Stimulated activated CD8-positive, alpha-beta memory T cell treated with anti-CD3 and anti-CD28 coated beads, Interleukin-7, amount 100 ng/mL, for 4 hours (primary cell): ENCODE measurements at places on chromosomes 13 and 19.

DNA sequence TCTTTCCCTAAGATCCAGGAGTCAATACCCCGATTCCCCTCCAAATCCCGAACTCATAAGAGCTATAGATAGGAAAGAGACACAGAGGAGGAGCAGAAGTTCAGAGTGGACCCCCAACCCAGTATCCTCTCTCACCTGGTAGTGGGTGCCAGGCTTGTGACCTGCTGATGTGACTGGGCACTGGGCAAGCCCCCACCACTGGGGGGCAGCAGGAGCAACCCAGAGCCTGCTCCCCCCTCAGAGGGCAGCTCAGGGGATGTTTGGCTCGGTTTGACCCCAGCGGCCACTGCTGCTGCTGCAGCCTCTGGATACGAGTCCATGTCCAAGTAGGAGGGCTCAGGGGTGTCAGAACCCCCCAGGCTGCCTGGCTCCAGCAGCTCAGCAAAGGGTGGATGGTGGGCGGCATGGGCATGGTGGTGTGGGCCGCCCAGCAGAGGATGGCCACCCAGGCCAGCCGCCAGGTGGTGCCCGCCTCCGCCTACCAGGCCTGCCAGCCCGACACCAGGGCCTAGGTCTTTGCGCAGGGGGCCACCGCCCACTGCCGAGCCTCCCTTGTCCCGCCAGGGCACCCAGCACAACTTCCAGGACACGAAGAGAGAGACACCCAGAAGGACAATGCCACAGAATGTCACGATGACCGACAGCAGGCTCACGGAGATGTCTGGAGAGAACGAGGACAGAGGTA lies 7.4 kb downstream of the SYT3 start:
- DNase-seq: no peak

DNA sequence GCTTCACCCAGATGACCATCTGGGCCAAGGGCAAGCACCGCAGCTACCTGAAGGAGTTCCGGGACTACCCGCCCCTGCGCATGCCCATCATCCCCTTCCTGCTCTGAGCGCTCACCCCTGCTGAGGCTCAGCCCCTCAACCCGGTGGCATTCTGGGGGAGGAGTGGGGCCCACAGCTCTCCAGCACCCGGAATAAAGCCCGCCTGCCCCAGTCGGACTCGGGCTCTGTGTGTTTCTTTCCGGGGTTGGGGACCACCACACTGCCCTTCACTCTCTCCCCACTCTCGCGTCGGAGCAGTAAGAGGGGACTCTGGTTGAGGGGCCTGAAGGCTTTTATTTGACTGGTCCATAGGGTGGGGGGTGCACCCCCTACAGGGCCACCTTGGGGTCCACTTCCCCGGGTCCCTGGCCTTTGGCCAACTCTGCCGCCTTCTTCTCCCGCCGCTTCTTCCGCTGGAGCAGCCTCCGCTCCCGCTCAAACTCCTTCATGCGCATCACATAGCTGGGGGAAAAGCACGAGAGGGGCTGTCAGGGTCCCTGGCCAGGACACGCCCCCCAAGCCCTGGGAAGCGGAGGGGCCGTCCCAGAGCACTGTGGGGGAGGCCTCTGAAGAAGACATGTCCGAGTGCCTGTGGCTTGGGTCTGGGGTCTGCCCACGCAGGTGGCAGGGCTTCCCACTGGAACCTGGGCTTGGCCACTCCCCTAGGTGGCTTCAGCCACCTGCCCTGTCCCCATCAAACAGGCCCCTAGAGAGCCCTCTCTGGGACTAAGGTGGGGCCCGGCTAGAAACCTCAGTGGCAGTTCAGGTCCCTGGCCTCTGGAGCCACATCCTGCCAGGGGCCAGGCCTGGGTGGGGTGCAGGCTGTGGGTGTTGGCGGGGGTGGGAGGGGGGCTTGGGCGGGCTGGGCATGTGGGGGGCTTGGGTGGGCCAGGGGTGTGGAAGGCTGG lies 5.8 kb downstream of the NDUFB7 start:
- DNase-seq: no peak

GRCh38 chr13:83453723-83454122 lies 428.6 kb downstream of the SLITRK1 start:
- no peak for DNase-seq

GRCh38 chr13:78978381-78978998 lies 319.5 kb upstream of the OBI1 start:
- no peak for DNase-seq

GRCh38 chr13:23637829-23638228 lies 67.6 kb downstream of the TNFRSF19 start:
- no peak for DNase-seq

DNA sequence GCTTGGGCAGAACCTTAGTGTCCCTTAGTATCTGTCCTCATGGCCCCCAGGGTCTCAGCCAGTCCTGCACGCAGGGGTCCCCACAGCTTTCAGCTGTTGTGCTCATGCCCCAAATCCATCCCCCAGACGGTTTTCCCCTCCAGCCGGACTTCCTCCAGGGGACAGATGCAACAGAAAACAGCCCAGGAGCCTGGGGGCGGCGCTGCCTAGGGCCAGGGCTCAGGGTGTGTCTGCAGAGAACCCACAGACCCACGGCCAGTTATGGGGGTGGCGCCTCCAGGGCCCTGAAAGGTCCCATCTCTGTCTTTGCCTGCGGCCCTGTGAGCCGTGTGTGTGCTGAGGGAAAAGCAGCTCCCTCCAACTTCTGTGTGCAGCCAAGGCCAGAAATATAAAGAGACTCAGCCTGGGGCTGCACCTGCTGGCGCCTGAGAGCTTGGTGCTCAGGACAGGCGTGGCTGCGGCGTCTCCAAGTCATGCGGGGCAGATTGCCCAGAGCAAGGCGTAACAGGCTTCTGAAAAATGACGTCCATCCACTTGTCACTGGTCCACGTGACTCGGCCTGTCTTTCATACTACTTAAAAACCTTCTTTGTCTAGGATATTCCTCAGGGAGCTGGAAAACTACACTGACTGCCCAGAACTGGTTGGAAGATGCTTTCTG lies 22.1 kb upstream of the F7 start:
- no peak for DNase-seq

DNA sequence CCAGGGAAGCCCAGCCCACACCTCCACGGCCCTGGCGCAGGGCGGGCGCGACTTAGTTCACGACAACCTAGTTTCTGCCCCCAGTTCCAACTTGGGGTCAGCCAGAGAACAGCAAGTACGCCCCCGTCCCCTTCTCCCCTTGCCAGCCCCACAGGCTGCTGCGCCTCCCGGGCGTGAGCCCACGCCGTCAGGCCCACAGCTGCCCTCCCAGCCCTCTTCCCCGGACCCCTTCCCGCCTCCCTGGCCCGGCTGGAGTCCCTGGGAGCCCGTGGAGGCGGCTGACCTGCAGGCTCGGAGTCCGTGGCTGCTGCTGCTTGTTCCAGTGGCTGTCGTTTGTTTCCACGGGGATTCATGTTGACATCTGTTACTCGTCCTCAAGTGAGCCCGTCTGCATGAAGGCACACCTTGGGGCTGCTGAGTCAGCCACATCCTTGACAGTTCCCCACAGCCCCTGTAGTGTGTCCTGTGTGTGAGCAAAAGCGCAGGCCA lies 86.0 kb downstream of the ATP11A start:
- DNase-seq: no peak

- DNase-seq: no peak
Measured at GRCh38 chr19:6238256-6238642, 41.5 kb downstream of the MLLT1 start.

- no peak for DNase-seq
Measured at GRCh38 chr13:65789815-65790214, 1440.3 kb downstream of the PCDH9 start.

DNA sequence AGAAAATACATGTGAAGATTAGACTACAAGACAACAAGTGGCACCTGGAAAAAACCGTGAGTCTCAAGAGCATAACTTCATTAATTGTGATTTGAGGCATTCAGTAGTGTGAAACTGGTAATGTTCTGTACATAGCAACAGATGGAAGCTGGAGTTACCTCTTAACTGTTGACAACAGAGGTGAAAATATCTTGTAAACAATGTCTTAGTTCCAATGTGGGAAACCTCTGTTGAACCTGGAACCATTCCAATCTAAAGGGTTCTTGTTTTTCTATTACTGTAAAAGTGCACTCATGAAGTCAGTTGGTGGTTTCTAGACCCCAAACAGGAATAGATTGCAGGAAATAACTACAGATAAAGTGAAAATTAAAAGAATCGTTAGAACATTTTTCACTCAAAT lies 728.4 kb downstream of the SLITRK1 start:
- DNase-seq: no peak

DNA sequence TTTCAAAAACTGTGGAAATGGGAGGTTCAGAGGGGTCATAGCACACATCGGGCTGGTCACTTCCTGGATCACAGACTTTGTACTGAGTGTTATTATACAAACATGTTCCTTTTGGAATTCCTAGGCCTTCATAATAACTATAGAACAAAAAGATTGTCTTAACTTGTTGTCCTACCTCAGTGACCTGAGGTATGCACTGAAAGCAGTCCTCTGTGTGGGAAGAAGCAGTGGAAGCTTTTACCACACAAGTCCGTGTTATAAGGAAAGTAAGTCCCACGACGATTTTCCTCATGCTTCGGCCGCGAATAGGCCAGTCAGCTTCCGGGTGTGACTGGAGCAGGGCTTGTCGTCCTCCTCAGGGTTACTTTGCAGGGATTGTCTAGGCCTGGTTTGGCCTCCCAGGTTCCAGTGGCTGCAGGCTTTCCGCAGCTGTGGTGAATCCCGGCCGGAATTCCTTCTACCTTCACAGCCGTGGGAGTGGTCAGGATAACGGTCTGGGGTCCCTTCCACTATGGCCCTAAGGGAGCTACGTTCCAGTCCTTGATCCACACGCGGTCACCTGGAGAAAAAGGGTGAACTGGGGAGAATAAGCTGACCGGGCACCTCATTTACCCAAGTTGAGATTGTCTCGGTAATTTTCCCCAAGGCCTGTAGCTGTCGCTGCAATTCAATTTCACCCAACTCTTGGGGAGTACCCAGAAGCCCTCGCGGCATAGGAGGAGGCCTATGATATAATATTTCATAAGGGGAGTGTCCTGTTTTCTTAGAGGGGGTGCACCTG lies 16.0 kb downstream of the NAPSA start:
- no peak for DNase-seq

- peak; percentile 70 for DNase-seq
Measured at GRCh38 chr19:43519436-43520088, 7.4 kb downstream of the ETHE1 start.

GRCh38 chr19:28523619-28524018 lies 689.3 kb downstream of the UQCRFS1 start:
- DNase-seq: no peak

DNA sequence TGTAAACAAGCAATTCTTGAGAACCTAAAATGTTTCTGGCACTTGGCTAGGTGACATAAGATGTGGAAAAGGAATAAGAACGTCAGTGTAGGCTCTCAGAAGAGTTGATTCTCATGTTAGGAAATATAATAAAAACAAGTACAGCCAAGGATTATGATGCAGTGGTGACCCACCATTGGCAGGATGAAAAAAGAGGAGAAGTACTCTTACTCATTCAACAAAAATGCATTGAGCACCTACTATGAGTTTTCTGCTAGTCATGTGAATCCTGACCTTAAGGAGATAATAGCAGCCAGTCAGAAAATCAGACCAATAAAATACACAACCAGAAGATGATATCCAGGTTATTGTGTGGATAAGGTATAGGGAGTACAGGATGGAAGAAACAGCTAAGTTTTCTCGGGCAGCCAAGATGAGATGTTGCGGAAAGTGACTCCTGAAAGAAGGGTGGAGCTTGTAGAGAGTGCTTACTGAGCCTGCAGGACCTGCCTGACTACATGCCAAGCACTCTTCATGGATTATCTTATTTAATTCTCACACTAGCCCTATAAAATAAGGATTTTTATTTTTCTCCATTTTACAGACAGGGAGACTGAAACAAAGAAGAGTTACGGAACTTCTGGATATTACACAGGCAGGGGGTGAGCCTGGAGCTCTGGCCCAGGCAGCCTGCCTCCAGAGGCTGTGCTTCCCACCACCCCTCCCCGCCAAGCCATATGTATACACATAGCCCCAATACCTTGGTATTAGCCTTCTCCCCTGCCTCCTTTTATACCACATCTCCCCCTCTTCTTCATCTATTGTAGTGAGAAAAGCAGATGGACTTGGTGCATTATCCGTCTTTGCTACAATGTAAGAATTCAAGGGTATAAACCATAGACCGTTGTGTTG lies 58.0 kb downstream of the TGDS start:
- no peak for DNase-seq

DNA sequence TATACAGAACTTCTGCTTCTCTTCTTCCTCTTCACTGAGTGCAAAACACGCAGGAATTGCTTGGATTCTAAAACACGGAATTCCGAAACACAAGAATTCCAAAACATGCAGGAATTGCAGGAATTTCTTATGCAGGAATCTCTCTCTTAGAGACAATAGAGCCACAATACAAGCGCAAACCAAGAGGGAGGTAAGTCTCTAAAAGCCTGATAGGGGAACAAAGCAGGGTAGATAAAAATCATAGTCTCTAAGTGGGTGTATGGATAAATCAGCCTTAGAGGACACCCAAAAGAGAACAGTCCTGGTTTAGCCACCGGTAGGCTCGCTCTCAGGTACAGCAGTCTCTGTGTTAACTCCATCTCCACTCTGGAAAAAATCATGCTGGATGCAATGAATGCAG lies 112.9 kb downstream of the LHFPL6 start:
- DNase-seq: no peak

GRCh38 chr13:84129966-84130365 lies 247.7 kb upstream of the SLITRK1 start:
- no peak for DNase-seq

DNA sequence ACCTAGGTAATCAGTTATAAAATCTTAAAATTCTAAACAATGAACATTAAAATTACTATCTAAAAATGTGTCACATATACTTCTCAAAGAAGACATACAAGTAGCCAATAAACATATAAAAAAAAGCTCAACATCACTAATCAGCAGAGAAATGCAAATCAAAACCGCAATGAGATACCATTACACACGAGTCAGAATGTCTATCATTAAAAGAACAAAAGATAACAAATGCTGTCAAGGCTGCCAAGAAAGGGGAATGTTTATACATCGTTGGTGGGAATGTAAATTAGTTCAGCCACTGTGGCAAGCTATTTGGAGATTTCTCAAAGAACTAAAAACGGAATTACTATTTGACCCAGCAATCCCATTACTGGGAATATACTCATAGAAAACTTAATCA lies 310.3 kb upstream of the EDNRB start:
- DNase-seq: no peak

GRCh38 chr13:109297628-109298027 lies 488.8 kb downstream of the IRS2 start:
- DNase-seq: no peak

GRCh38 chr19:35992907-35993765 lies 1.9 kb upstream of the SDHAF1 start:
- DNase-seq: no peak
